ENCODE measurements at places on chromosomes 2 and 18.

GRCh38 chr2:186883666-186884065 is 34.7 kb upstream of the ZSWIM2 start:
- no peak for DNase-seq

DNA sequence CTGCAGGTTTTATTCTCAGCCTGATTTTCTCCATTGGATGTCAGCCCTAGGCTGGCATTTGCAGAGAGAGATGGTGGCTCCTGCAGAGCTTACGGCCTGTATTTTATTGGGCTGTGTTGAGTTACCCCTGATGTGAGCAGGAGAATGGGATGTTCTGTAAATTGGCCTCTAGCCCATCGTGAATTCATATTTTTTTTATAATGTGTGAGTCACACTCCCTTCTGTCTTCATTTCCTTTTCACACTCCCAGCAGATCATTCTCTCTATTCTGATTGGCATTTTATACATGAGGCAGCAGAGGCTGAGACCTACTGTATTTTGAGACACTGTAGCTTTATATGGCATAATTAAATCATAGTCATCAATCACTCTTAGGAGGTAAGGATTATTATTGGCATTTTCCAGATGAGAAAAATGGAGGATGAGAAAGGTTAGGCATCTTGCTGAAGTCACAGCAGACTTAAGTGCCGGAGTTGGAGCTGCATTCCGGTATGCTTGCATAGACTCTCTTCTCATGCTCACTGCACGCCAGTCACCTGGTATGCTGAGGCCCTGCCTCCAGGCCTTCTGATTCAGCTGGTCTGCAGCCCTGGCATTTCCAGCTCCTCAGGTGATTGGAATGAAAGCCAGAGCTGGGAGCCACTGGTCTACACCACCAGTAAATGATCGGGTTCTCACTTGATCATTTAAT is 142.4 kb downstream of the NEDD4L start:
- no peak for DNase-seq

- DNase-seq, result no peak
Measured at GRCh38 chr2:201414099-201415023, 36.9 kb downstream of the TRAK2 start.

- DNase-seq, result no peak
Measured at GRCh38 chr2:46510598-46511177, 31.3 kb downstream of the TMEM247 start.

GRCh38 chr2:54240515-54241469 is 15.2 kb downstream of the TSPYL6 start:
- DNase-seq, result no peak

DNA sequence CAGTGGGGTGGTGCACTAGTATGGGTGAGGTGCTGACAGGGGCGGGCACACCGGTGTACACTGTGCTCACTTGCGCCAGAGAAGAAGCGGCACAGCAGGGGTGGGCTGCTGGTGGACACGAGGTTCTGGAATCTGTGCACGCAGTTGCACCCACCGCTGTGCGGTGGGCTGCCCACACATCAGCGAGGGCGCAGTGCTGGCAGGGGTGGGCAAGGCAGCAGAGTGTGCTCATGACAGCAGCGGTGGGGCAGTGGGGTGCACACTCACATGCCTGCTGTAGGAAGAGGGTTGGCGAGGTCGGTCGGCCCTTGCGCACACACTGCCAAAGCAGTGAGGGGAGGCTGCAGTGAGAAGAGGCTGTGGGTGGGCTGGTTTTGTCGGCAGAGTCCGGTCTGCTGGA is 141.8 kb downstream of the GALNT13 start:
- DNase-seq, result no peak

DNA sequence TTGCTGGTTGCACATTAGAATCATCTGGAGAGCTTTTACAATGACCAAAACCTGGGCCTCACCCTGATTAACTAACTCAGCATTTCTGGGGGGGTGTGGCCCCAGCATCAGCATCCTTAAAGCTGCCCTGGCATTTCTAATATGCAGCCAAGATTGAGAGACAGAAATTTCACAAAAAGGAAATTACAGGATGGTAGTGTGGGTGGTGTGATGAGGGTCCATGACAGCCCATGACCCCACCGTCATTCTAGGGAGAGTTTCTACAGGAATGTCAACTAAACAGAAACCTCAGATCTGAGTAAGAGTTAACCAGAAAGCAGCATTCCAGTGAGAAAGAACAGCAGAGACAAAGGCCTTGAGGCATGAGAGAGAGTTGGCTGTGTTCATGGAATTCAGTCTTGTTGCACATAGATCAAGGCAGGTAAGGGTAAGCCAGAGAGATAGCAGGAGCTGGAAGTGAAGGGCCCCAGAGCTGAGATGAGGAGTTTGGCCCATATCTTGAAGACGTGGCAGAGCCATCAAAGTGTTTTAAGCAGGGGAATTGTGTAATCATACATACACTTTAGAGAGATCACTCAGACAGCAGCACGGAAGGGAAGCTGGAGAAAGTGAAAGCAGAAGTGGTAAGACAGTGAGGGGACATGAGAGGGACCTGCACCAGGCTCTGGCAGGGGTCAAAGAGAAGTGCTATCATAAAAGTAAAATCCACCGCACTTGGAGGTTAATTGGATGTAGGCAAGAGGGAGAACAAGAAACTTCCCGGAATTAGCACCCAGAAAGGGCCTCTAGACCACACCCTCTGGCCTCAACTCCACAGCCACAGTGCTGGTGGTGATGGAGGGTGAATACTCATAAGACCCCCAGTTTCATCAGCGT is 7.8 kb upstream of the TRABD2A start:
- DNase-seq, result peak; percentile 68

DNA sequence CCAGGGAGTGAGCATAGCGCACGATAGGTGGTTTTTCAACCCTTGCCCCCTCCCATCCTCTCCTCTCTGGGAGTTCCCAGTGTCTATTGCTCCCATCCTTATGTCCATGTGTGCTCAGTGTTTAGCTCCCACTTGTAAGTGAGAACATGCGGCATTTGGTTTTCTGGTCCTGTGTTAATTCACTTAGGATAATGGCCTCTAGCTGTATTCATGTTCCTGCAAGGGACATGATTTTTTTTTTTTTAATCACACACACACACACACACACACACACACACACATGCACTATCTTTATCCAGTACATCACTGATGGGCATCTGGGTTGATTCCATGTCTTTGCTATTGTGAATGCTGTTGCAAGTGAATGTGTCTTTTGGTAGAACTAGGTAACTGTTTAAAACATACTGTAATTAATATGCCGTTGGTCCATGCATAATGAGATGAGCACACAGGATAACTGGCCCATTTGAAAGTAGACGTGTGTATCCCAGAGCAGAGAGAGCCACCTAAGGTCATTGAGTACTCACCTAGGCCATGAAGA is 43.2 kb upstream of the SIX2 start:
- no peak for DNase-seq

GRCh38 chr2:238270606-238271005 is 17.8 kb downstream of the PER2 start:
- DNase-seq, result no peak

- no peak for DNase-seq
Measured at GRCh38 chr2:168365094-168365621, 90.9 kb upstream of the CERS6 start.

DNA sequence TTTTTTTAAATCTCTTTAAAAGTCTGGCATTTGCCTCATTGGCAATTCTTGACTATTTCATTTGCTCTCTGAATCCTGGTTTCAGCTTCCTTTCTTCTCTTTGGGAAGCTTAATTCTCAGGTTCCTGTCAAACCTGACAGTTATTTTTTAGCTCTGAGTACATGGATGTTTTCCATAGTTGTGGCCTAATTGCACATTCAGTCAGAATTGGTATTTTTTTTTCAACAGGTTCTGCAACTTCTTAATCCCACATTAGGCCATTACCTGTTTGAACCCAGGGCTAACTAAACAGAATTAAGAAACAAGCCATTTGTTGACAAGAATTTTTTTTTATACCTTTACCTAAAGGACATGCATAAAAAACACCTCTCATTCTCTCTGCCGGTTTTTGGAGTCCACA is 338.8 kb downstream of the SETBP1 start:
- no peak for DNase-seq

- DNase-seq, result no peak
Measured at GRCh38 chr2:25912851-25913695, 34.8 kb upstream of the ASXL2 start.

GRCh38 chr2:233437439-233437955 is 83.2 kb downstream of the DGKD start:
- no peak for DNase-seq

DNA sequence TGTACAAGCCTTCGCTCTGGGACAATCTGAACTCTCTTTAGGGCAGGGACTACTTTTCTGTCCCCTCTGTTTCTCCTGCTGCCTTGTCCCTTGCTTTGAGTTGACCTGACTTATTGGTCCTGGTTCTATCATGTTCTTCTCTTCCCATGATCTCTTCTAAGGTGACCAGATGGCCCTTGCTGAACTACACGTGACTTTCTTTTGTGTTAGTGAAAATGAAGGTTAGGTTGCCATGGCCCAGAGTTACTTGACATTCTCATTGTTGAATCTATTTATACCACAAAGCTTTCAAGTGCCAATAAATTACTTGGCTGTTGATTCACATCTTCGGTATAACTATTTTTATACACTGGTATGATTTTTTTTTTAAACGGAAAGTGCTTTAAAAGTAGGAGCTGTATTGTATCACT is 24.4 kb downstream of the MRPL33 start:
- no peak for DNase-seq

DNA sequence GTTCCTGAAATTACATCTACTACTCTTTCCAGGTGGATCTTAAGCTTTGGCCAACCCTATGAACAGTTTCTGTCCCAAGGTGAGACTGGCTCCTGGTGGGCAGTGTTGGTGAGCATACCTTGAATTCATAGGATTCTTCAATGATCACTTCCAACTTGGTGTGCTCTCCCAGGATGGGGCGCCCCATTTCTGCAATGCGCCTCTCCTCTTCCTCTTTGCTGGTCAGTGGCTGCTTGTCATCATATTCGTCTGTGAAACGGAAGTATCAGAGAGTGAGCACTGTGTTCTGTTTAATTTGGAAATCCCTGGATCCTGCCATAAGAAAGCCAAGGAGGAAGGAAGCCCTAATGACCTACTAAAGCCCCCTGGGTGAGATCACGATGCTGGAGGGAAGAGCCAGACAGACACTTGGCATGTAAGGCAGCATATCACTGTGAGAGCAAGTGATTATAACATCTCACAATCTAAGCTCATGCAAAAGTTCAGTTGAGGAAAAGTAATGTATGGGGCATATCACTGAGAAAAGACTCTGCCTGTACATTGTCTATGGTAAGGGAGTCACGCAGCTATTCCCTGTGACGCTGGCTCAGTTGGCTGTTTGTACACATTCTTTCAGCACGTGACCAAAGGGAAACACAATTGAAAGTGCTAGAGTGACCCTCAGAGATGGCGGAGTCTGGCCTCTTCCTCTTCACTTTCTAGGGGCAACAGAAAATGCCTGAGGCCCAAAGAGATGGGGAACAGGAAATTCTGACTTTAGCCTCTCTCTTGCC is 287.0 kb downstream of the SLC8A1 start:
- no peak for DNase-seq

GRCh38 chr18:36328916-36329315 is 31.4 kb downstream of the FHOD3 start:
- DNase-seq, result no peak

DNA sequence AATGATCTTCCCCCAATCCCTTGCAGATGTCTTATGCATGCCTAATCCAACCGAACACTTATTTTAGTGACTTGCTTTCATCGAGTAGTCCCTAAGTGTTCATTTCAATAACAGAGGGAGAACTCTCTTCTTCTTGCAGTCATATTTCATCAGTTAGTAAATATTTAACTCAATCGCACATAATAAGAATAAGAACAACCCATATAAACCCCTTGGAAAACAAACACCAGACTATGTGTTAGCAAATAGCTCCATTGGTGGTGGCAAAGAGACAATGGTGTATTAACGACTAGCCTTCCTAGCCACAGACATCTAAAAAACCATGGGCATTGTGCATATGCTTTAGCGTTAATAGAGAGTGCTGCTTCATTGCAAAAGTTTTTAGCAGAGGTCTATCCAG is 725.8 kb downstream of the BCL11A start:
- DNase-seq, result no peak

DNA sequence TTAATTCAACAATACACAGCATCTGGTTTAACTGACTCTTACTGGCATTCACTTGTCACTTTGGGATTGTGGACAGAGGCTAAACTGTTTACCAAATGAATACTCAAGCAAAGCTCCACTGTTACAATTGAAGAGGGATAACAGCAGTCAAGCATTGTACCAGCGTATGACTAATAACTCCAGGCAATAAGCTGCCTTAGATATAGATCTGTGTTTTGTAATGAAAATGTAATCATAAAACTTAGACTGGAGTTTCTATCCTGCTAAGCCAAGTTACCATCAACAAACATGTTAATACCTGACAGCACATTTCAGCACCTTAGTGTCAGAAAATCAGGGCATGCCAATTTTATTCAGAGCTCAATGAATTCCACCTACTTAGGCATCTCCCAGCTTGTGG is 889.5 kb downstream of the EPHA4 start:
- DNase-seq, result no peak

DNA sequence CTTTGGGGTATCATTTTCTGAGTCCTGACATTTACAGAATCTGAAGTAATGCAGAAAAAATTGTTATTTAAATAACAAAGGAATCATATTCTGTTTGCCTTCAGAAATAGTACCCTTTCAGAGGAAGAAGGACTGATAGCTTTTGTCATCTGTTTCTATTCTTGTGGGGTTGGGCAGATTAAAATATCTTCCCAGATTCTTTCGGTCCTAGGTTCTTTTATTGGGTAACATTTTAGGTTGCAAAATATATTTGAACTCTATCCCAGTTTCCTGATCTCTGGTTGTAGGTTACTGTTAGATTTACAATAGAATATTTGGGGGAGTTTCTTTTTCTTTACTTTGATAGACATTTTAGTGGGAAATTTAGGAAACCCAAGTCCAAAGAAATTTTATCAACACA is 550.5 kb downstream of the SPAG16 start:
- DNase-seq, result no peak

DNA sequence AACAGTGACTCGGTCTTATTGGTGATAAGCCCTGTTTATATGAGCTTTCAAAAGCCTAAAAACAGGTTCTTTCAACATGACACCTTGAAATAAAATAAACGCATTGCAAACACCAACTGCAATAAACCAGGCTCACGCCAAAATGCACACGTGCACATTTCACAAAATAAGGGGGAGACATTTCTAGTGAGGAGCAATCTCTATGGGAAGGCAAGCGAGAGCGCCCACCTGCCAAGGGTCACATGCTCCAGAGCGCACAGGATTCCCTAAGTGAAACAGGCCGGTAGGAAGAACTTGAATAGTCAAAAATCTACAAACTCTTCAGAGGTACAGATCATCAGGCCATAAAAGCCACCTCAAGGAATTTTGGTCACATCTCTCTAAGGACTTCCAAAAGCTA is 1.9 kb downstream of the PID1 start:
- no peak for DNase-seq

GRCh38 chr2:71831193-71831577 is 316.5 kb downstream of the CYP26B1 start:
- no peak for DNase-seq

GRCh38 chr2:47429795-47430194 is 26.8 kb downstream of the MSH2 start:
- DNase-seq, result no peak

- DNase-seq, result no peak
Measured at GRCh38 chr2:231039821-231040364, 2.6 kb downstream of the C2orf72 start.

GRCh38 chr2:39730685-39731302 is 48.3 kb downstream of the THUMPD2 start:
- DNase-seq, result peak; percentile 10
